Activated naive CD4-positive, alpha-beta T cell treated with anti-CD3 and anti-CD28 coated beads for 36 hours (primary cell): ENCODE measurements at places on chromosomes 5 and 9.

DNA sequence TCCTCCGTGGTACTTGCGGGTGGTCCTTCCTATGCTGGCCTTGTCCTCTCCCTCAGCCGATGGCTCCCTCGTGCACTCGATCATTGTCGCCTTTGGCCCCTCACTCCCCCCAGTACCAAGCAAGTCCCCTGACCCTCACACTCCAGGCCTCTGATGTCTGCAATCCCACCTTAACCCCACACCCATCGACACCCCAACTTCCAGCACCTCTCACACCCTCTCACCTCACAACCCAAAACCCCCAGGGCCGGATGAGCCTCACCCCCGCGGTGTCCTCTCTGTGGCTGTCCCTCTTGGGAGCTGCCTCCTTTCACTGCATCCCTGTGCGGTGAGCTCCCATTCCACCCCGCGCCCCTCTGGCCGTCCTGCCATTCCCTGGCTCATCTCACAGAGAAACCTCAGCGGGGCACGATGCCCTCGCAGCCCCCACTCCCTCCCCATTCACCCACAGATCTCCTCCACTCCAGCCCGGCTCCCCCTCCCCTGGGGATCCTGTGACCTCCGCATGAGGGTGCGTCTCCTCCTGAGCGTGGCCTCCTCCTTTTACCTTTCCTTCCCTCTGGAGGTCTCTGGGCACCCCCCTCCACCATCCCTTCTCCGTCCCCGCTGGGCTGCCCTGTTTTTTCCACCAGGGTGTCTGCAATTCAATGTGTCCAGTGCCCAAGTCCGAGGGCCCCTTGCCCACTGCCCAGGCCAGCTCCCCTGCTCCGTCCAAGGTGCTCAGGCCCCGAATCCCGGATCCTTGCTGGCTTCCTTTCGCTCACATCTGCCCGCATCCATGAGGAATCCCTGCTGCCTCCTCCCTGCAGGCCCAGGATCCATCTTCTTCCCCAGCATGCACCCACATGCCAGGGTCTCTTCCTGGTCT, 15.8 kb upstream of the RNU6ATAC start:
- no peak for DNase-seq

GRCh38 chr9:92860867-92861266, 17.0 kb downstream of the ZNF484 start:
- no peak for DNase-seq

GRCh38 chr5:157735991-157736390, 4.8 kb downstream of the THG1L start:
- no peak for DNase-seq

DNA sequence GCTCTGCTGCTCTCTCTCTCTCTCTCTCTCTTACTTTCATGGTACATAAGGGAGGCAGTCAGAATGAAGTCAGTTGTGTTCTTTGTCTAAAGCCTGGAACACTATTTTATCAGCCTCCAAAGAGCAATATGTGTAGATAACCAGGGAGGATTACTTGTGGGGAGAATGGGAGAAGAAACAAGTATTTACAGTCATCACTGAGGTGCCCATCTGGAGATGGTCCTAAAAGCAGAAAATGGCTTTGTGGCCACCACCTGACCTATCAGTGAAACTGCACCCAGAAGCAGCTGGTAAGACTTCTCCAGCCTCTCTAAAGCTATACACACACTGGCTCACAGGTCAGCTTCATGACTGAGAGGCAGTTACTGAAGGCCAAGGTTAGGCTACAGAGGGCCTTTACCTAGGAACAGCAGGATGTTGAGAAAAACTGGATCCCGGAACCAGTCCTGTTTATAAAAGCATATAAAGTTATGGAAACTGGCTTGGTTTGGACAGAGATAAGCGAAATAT, 75.1 kb downstream of the MRPS27 start:
- no peak for DNase-seq

- DNase-seq, result no peak
Observed at GRCh38 chr5:127170918-127171600, 97.8 kb upstream of the C5orf63 start.

GRCh38 chr9:72154468-72155285, 5.4 kb downstream of the GDA start:
- no peak for DNase-seq

DNA sequence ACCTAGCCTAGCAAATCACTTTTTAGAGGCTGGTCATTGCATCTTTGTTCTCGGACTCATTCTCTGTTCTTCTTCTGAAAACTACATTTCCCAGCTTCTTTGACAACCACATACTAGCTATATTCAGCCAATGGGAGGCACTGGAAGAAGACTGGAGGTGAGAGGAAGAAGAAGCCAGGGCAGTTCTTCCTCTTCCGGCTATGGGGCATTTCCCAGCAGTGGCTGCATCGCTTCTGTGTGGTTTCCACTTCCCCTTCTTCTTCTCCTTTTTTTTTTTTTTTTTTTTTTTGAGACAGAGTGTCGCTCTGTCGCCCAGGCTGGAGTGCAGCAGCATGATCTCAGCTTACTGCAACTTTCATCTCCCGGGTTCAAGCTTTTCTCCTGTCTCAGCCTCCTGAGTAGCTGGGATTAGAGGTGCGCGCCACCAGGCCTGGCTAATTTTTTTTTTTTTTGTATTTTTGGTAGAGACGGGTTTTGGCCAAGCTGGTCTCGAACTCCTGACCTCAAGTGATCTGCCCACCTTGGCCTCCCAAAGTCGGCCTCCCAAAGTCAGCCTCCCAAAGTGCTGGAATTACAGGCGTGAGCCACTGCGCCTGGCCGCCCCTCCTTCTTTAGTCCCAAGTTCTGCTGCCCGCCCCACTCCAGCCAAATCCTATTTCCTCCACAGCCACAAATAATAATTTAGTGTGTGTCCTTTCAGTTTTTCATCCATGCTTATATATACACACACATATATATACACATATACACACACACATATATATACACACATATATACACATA, 6.9 kb upstream of the UBAP1 start:
- peak; percentile 67 for DNase-seq
